Omental fat pad (tissue), 4 donors: ENCODE measurements at places on chromosomes 5 and 9. TPM values are rescaled to one million over a fixed set of nuclear protein-coding genes. Genes with fewer than 3 reads are reported as not detected.

The SLC28A3 gene
- total RNA-seq, result 4.8 TPM

The TLR4 gene
- total RNA-seq, result 129 TPM

The HTR1A gene
- not detected for total RNA-seq

The HTR4 gene
- total RNA-seq, result not detected

The CTNNA1 gene
- total RNA-seq, result 267 TPM

The SLC34A3 gene
- not detected for total RNA-seq

GRCh38 chr9:14402583-14402982 lies 88.6 kb upstream of the NFIB start:
- DNase-seq, result no peak

- no peak for DNase-seq
These were observed 790.2 kb downstream of the PRELID2 start for GRCh38 chr5:145044970-145045369.

GRCh38 chr5:113218906-113219517 lies 215.8 kb downstream of the TSSK1B start:
- no peak for DNase-seq

- DNase-seq, result no peak
These were observed 131.4 kb upstream of the MAN2A1 start for GRCh38 chr5:109558364-109558763.

GRCh38 chr5:34970552-34970951 lies 41.2 kb downstream of the DNAJC21 start:
- no peak for DNase-seq

DNA sequence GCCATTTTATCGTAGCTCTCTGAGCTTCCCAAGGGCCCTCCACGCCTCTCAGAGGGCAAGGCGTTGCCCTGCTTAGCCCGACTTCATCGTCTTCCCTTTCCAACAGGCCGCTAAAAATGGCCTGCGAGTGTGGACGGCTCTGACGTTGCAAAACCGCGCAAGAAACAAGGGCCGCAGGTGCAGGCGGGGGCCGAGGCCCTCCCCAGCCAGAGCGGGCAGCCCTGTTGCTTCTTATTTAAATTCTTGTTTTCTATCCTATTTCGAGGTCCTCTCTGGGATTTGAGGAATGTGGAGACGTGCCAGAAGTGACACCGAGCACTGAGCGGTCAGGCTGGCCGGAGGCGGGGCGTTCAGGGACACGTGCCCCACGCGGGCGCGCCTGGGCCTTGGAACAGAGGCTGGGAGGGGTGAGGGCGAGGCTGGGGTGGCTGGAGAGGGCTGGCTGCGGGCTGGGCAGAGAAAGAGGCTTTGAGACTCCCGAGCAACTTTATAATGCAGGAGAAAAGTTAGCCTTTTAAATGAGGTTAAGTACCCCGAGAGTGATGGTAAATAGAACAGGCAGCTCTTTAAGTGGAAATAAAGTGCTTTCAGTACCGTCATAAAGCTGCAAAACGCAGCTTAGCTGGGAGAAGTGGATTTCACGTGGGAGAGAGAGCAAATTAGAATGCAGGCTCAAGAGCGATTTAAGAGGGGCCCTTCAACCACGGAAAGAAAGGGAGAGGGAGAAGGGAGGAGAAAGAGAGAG lies 243.6 kb downstream of the AUH start:
- peak; percentile 44 for DNase-seq

GRCh38 chr9:82763656-82764055 lies 299.3 kb downstream of the RASEF start:
- no peak for DNase-seq

GRCh38 chr5:38167562-38167996 lies 90.8 kb upstream of the EGFLAM start:
- DNase-seq, result no peak

DNA sequence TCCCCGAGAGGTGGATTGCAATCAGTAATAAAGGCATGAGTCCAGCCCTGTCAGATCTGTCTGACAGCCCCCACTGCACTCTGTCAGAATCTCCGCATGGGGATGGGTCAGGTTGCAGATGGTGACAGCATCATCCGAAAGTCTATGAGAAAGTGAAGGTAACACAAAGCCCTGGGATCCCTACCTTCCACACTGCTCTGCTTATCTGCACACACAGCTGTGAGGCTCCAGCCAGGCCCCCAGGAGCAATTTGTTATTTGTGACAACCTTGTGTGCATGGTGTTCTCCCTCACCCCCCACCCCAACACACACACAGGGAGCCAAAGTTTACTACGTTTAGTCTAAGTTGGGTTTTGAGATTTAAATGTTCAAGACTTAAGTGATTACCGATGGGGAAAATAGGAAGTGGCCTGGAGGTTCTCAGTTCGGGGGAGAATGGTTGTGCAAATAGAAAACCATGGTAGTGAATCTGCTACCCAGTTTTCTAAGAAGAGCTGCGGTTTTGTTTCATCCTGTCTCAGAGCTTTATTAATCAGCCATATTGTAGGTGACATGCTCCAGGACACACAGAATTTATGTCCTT lies 92.7 kb downstream of the SV2C start:
- DNase-seq, result no peak

GRCh38 chr9:132896906-132897305 lies 18.2 kb downstream of the SPACA9 start:
- no peak for DNase-seq

GRCh38 chr5:57117596-57117995 lies 56.3 kb upstream of the GPBP1 start:
- no peak for DNase-seq

DNA sequence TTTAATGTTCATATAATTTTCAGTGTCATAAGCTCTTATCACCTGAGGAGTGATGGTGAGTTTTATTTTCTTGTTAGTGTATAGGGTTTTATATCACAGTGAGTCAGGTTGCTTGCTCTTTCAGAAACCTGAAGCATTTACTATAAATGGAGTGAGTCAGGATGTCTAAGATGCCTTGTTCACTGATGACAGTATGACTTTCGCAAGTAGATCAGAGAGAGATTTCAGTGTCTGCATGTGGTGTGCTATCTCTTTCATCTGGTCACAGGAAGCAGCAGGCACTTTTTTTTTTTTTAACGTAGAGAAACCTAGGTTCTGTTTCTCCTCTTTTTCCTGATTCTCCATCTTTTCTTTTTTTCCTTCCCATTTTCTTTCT lies 237.1 kb downstream of the DMRTA1 start:
- no peak for DNase-seq

GRCh38 chr9:125189011-125189360 lies 617 bp downstream of the PPP6C start:
- peak; percentile 24 for DNase-seq

DNA sequence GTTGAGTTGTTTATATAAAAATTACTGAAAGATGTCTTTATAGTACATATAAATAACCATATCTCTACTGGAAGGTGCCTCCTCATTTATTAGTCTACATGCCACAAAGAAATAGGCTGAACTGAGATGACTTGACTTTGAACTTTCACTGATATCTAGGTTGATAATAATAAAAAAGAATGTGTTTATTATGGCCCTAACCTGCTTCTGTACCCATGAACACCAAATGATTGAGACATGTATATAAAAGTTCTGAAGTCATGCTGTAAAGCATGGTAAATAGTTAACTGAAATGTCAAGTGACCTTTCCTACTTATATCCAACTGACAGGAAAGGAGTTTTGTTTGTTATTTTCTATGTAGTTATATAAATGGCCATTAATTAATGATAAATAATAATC lies 33.2 kb upstream of the GRAMD2B start:
- no peak for DNase-seq

- no peak for DNase-seq
These were observed 31.2 kb upstream of the GALNT10 start for GRCh38 chr5:154159343-154159742.

DNA sequence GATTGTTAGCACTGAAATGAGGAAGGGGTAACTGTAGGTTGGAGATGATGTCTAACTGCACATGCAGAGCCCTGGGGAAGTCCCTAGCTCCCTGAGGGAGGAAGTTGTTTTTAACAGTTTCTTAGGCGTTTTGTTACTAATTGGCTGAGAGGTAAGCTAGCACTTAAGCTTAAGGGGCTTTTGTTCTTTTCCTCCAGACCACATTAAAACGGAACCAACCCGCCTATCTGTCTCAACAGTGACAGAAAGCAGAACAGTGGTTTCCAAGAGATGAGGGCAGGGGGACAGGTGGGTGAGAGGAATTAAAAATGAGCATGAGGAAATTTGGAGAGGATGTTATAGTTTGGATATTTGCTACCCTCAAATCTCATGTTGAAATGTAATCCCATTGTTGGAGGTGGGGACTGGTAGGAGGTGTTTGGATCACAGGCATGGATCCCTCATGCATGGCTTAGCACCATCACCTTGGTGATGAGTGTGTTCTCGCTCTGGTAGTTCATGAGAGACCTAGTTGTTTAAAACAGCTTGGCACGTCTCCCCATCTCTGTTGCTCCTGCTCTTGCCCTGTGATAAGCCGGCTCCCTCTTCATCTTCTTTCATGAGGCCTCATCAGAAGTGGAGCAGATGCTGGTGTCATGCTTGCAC lies 38.9 kb downstream of the LYRM7 start:
- DNase-seq, result no peak

GRCh38 chr5:90017239-90017638 lies 392.3 kb downstream of the CETN3 start:
- DNase-seq, result no peak

GRCh38 chr9:6702707-6703106 lies 55.1 kb upstream of the KDM4C start:
- no peak for DNase-seq

DNA sequence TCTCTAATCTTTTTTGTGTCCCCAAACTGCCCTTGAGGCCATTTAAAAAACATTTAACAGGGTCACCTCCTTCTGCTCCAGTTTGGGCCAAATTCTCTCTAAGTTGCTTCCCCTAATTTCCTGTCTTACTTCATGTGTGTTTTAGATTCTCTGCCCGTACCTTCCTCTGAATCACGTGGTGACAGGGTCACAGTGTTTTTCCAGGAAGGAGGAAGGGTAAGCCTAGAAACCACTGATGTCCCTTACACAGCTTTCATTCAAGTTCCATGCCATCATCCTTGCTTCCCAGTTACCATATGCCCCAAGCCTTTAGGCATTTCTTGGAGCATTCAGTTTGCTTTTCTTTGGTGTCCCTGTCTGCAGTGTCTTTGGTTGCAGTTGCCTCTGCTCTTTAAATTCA lies 42.4 kb upstream of the MACIR start:
- no peak for DNase-seq

GRCh38 chr5:179270581-179271427 lies 74.5 kb downstream of the ADAMTS2 start:
- peak; percentile 22 for DNase-seq

- DNase-seq, result no peak
These were observed 480.2 kb downstream of the CAAP1 start for GRCh38 chr9:26412446-26412845.

DNA sequence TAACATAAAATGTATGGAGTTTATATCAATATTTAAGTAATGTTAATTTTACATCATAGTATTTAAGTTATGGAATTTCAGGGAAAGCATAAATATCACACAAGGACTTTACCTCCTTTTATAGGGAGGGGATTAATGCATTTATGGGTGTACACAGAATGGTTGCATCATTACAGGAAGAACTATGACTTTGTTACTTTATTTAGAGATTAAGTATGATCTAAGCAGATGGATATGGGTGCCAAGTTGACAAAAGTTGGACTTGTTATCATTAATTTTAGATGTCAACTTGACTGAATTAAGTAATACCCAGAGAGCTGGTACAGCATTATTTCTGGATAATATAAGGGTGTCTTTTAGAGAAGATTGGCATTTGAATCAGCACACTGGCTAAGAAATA lies 160.5 kb upstream of the CDH10 start:
- no peak for DNase-seq

DNA sequence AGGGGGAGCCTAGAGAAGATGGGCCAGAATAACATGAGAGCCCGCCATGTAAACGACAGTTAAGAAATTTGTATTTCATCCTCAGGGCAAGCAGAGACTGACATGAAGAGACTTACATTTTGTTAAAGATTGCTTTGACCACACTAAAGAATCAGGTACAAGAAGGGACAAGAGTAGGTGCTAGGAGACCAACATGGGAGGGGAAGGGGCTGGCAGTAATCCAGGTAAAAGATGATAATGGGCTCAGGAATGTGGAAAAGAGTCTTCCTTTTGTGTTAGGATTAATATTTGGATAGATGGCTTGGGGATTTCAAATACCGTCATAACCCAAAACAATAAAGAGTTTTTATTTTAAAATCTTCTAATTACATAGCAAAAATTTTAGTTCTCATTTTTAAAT lies 137.3 kb downstream of the ZNF462 start:
- no peak for DNase-seq

DNA sequence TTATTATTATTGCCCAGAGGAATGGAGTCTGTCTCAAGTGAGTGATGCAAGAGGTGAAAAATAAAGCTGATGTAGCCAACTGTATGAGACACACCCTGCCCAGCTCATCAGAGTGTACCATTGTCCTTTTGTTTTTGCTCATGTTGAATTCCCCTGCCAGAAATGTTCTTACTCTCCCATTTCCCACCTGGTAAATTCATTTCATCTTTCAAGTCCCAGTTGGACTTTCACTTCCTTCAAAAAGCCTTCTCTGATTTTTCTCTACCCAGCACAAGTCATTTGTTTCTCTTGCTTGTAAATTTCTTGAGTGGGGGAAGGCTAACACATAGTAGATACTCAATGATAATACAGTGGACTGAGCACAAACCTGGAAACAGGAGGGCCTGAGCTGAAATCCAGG lies 394.5 kb upstream of the ZNF462 start:
- DNase-seq, result no peak

DNA sequence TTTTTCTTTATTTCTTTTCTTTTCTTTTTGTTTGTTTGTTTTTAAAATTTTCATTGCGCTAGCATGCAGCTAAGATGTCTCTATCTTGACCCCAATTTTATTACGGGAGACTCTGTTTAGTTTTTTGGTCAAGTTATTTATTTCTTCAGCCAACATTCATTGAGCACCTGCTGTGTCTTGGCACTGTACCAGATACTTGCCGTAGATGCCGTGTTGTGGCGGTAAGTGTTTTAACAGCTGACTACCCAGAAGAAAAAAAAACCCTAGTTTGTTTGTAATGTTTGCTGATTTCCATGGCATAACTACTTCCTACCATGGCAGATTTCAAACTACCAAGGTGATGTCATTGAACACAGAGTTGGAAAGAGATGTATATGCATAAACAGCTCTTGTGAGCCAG lies 65.0 kb downstream of the UGCG start:
- no peak for DNase-seq

- no peak for DNase-seq
These were observed 13.1 kb downstream of the MIER3 start for GRCh38 chr5:56938858-56939257.
